Transverse colon (tissue), 4 donors: ENCODE measurements at places on chromosomes 5 and 9.
A peak's percentile ranks its signal among the peaks of the same experiment; 100 is the strongest.

- no peak for DNase-seq
Measured at GRCh38 chr5:76257897-76258296, 145.2 kb upstream of the IQGAP2 start.

GRCh38 chr9:74412236-74412979 is 84.7 kb upstream of the RORB start:
- DNase-seq: no peak

DNA sequence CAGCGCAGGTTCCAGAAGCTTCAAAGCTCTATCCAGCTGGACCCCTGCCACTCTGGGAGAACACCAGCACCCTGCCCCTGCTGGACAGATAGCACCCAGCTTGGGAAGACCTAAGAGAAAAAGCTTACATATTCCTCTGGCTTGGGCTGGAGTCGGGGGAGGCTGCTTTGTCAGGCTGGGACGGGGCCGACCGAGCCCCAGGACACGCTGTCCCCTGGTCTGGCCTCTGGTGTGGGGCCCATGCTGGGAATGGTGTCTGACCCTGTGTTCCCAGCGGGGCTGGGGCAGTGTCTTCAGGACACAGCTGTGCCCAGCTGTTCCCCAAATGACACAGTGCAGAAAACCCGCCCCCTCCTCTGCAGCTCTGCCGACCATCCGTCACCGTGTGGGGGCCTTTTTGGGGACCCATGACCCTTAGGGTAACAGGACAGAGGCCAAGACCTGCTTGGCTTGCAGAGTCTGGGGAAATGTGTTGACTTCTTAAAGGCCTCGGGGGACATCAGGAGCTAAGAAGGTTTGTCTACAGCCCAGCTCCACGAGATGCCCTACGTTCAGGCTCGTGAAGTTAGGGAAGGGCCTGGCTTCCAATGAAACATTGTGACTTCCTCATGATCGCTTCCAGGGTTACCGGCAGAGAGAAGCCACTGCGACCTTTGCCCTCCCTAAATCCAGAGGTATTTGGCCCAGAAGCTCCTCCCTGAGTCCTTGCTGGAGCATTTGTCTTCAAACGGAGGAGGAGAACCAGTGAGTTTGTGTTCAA is 20.4 kb upstream of the SLC2A6 start:
- no peak for DNase-seq

DNA sequence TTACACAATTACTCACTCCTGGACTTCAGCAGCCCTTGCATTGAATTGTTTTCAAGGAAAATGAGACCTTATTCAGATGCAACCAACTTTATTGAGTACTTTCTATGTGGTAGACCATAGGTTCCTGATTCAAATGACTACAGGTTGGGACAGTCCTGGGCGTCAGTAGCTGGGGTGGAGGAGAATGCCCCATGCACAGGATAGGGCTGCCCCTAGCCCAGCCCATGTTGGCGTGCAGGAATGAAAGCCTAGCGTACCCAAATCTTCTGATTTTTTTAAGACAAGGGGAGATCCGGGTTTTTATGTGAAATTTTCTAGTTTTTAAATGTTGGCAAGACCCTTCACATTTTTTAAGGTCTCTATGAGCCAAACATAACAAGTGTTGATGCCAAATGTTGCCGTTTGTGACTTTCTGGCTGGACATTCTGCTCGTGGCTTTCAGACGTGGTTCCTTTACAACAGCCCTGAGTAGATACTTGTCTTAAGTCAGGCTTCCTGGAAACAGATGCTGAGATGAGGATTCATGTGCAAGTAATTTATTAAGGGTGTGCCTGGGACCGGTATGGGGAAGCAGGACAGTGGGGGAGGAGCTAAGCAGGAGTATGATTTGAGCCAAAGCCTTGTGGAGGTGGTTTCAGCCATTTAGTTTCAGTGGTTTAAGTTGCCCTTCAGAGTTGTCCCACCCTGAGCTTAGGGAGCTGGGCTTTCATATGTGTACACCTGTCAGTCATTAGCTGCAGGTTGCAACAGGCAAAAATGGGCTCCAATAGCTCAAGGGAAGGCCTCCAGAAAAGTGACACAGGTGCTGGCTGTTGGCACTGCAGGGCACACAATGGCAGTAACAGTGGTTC is 154.1 kb downstream of the NTRK2 start:
- DNase-seq: peak; percentile 38

GRCh38 chr5:136043551-136043950 is 14.8 kb downstream of the TGFBI start:
- DNase-seq: no peak

DNA sequence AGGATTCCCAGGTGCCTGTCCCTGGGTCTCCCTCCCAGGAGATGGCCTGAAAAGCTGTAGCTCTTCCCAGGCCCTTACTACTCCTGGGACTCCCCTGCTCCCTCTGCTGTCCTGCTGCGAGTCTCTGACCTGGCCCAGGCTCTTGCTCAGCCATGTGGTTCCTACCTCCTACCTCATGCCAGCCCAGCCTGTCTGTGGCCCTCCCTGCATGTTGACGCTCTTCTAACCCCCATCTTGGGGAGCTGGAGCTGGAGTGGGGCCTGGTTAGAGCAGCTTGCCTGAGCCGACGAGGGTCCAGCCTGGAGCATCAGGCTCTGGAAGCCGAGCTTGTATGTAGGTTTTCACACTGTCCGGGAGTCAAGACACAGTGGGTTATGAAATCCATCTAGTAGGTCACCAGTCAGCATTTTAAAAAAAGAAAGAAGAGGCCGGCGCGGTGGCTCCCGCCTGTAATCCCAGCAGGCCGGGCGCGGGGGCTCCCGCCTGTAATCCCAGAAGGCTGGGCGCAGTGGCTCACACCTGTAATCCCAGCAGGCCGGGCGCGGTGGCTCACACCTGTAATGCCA is 244.4 kb downstream of the FANCC start:
- no peak for DNase-seq

DNA sequence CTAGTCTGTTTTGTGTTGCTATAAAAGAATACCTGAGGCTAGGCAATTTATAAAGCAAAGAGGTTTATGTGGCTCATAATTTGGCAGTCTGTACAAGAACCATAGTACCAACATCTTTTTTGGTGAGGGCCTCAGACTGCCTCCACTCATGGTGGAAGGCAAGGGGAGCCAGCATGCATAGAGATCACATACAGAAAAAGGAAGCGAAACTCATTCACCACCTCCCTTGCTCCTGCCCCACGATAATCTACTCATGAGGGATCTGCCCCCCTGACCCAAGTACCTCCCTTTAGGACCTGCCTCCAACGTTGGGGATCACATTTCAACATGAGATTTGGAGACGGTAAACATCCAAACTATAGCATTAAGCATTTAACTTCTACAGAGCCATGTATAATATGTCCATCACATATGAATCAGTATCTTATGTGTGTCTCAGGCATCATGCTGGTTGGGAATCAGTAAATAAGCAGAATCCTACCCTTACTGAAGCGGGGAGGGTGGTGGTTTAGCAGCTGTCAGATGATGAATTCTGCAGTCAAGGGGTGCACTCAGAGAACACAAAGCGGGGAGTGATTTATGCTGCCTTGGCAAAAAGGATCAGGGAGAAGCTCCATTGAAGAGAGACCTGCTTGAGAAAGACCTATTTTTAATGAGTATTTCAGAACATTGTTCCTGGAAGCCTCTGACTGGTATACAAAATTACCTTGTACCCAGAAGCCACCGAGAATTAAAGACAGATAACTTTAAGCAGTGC is 34.8 kb downstream of the HMGXB3 start:
- DNase-seq: no peak

GRCh38 chr9:111298731-111299598 is 31.1 kb downstream of the OR2K2 start:
- peak; percentile 11 for DNase-seq

DNA sequence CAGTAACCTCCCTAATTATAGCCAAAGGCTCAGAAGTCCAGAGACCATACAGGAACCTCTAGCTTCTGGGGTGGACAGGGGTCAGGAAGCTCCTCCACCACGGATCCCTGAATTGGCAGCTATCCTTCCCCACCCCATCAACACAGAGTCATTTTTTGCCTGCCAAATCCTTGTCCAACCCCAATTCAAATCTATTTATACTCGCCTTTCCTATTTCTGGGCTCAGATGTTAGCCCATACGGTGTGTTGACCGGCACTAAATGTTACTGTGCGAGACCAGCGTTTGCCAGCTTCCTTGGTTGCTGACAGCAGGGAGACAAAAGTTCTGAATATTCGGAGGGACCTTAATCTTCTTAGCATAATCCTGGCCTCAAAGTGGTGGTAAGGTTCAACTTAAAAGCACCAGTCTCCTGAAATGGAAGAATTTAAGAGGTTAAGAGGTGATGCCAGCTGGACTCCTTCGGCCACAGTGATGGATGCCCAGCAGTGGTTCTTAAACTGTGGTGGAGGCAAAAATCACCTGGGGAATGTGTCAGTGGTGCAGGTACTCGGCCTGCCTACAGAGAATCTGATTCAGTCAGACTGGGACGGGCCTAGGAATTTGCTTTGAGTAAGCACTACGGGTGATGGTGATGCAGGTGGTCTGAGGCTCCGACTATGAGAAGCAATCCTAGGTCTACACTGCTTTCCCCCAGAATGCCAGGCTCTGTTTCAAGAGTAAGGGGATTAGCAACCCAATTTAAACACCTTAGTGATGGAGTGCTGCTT is 204.8 kb upstream of the MEF2C start:
- no peak for DNase-seq

GRCh38 chr5:146669656-146670055 is 153.7 kb upstream of the GPR151 start:
- no peak for DNase-seq

DNA sequence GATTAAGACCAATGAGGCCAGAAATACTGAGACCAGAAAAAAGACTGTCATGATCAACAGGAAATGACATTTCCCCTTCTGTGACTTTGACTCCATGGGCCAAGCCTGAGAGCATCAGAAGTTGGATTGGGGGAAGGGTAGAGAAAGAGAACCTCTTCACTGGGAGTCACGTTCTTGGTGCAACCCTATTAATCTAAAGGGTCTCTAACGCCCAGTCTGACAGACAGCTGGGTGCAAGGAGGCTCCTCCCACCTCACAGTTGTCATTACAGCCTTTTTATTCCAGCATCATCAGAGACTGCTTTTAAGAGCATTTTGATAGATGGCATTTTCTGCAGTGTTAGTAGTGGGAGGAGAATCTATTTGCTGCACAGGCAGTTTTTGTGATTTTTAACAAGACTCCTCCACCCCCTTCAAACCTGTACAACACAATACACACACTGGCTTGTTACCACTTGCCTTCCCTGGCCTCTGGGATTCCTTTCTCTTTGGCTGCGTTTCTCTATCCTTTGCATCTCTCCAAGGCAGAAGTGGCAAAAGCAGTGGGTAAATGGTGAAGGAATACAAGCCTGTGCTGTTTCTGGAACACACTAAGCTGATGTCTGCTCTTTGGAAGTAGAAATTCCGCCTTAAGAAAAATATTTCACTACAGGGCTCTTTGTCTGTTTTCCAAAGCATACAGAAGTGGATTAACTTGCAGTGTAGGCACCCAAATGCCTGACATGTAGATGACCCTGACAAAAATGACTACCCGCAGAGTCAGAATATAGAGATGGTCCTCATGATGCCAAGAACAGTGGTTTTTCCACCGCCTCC is 310.4 kb upstream of the ZNF608 start:
- no peak for DNase-seq

- peak; percentile 54 for DNase-seq
Measured at GRCh38 chr9:128927731-128928411, 7.1 kb downstream of the PHYHD1 start.

- DNase-seq: no peak
Measured at GRCh38 chr9:34746526-34746925, 36.6 kb upstream of the CCL21 start.

DNA sequence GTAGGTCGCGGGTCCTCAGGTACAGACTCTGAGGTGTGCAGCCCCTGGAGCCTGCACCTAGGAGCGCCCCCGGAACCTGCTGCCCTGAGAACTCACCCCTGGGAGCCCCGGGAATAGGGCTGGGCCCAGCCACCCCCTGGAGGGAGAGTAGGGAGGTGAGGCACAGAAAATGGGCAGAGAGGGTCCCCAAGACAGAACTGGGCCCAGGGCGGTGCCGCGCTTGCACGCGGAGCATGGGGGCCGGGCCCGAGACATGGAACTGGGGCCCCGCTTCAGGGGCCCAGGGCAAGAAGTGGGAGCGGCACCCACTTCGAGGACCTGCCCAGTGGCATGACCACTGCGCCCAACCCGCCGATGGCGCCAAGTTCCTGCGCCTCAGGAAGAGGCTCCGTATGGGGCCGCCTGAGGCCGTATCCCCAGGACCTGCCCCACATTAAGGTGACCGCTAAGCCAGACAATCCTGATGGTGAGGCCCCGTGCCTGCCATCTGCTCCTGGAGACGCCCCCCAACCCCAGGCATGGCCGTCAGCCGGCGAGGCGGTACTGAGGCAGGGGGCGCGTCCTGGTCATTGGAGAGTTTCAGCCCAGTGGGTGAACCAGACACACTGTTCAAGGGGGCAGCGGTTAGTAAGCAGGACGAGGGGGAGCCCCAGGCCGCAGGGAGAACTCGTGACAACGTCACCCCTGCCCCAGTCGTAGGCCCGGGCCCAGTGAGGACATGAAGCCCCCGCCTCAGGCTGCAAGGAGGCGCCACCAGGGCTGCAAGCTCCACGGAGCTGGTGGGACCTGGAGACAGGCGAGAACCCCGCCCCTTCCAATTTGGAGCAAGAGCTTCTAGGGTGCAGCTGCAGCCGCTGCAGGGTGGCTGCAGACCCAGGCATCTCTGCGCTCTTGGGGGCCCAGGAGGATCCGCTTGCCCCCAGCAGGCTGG is 89.5 kb upstream of the PUM3 start:
- no peak for DNase-seq

- DNase-seq: no peak
Measured at GRCh38 chr5:165928971-165929370, 2362.5 kb upstream of the WWC1 start.

DNA sequence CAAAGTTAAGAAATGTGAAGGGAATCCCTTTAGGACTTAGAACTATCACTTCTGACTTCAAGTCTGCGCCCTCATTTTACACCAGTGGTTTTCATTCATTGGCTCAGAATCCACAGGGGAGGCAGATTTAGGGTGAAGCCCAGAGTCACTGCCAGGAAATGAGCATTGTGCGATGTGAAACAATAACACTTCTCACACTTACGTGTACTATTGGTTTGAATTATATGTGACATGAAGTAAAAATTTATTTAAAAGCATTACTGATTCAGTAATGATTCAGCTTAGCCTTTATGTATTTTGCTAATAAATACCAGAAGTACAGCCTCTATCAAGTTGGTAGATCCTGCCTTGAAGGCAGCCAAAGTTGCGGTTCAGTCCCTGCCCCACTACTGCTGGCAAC is 98.6 kb downstream of the PAM start:
- no peak for DNase-seq

GRCh38 chr9:80605129-80605528 is 1033.4 kb downstream of the TLE4 start:
- no peak for DNase-seq

- no peak for DNase-seq
Measured at GRCh38 chr5:163938595-163938994, 433.2 kb downstream of the MAT2B start.
